Tibial nerve (tissue), 4 donors: ENCODE measurements at places on chromosomes 7 and 10.

DNA sequence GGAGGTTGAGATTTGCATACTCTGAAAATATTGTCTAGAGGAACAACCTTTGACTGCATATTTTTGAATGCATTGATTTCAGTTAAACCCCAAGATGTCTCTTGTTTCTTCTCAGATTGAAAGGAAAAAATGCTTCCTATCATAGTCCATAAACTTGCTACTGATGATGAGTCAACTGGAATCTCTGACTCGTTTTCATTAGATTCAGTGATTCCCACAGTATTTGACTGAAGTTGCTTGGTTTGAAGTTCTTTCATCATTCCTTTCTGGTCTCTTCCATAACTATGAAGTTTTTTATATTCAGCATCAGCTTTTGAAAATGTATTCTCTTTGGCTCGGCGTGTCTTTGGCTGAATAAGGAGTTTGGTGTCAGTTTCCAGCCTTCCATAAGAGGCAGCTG, 10.7 kb downstream of the PEX1 start:
- H3K36me3 ChIP-seq = peaks cover 74% of the 10 kb centered on the region
- H3K4me3 ChIP-seq = no peak overlapping the region
- no peak for DNase-seq
- H3K27ac ChIP-seq = no peak overlapping the region

GRCh38 chr10:19164461-19164860, 115.9 kb downstream of the MALRD1 start:
- no peak overlapping the region for H3K27ac ChIP-seq
- no peak overlapping the region for H3K4me3 ChIP-seq
- no peak for DNase-seq

DNA sequence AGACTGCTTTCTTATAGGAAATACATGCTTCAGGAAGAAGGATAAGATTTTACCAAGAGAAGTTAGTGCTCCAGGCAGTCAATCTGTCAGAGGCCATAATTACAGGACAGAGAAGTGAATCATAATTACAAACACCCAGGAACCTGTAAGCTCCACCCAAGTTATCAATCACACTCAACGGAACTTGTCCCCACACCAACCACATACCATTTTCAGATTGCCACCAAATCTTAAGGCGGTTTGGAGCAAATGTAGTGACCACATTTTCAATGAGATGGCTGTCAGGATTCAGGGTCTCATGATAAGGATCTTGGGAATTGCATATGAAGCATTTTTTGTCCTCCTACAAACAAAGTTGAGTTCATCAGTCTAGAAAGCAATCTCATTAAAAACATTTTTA, 4.8 kb downstream of the LAMB1 start:
- H3K27ac ChIP-seq = no peak overlapping the region
- no peak overlapping the region for H3K4me3 ChIP-seq
- H3K4me1 ChIP-seq = peaks cover 83% of the 10 kb centered on the region

DNA sequence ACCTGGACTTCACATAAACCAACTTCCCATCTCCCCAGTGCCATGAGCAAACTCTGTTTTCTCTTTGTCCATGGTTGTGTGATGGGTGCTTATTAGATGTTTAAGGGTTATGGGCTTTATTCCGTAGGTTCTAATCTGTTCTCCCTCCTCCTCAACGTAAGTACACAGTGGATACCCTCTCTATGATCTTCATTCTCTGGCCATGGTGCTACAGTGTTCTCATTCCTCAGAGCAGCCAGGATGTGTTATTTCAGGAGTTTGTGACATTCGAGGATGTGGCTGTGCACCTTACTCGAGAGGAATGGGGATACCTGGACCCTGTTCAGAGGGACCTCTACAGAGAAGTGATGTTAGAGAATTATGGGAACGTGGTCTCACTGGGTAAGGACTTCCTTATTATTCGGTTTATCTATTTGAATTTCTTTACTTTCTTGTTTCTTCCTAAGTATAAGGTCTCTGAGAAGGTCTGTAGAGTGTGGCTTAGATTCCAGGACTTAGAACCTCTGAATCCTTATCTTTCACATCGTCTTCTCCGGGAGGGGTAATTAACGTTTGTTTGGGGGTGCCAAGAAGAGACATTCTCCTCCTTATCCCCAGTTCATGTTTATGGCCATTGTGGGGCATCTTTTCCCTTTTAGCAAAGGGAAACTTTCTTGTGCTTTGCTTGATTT, 3.8 kb downstream of the ZNF655 start:
- peaks cover 20% of the 10 kb centered on the region for H3K4me1 ChIP-seq
- H3K4me3 ChIP-seq = no peak overlapping the region
- H3K27me3 ChIP-seq = no peaks in the 10 kb centered on the region
- DNase-seq = no peak
- H3K27ac ChIP-seq = no peak overlapping the region

- no peak overlapping the region for H3K27ac ChIP-seq
- no peaks in the 10 kb centered on the region for H3K27me3 ChIP-seq
- no peaks in the 10 kb centered on the region for H3K4me1 ChIP-seq
- H3K4me3 ChIP-seq = no peak overlapping the region
Observed at GRCh38 chr10:20257422-20257821, 441.2 kb downstream of the PLXDC2 start.

- no peaks in the 10 kb centered on the region for H3K36me3 ChIP-seq
- H3K27ac ChIP-seq = no peak overlapping the region
- no peak for DNase-seq
- no peaks in the 10 kb centered on the region for H3K27me3 ChIP-seq
Observed at GRCh38 chr7:87635921-87636320, 7.7 kb downstream of the RUNDC3B start.

DNA sequence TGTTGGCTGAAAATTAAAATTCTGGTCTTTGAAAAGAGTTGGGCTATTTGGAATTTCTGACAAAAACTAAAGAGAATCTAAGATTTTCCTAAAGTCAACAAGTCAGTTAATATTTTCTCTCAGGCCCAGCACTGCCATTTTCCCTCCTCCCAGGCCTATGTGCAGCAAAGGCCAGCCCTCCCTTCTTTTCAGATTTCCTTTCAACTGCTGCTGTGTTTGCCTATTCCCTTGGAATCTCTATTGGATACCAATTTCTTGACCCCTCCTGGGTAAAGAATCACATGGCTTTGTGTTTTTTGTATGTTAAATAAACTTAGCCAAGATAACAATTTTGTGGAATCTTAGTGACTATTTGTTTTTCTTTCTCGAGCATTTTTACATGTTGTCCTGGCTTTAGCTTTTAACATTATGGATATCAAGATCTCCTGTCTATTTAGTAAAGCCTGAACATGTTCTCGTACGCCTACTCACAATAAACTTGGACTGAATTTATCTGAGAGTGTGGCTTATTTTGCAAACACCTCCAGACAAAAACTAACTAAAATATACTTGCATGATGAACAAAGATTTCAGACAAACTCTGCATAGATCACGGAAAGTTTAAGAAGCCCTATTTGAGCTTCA, 19.9 kb downstream of the MACC1 start:
- no peak overlapping the region for H3K4me3 ChIP-seq
- H3K4me1 ChIP-seq = peaks cover 5% of the 10 kb centered on the region
- H3K36me3 ChIP-seq = no peaks in the 10 kb centered on the region
- no peak overlapping the region for H3K27ac ChIP-seq
- DNase-seq = no peak

GRCh38 chr10:3471472-3471871, 298.9 kb upstream of the PITRM1 start:
- peaks cover 3% of the 10 kb centered on the region for H3K4me1 ChIP-seq
- H3K27ac ChIP-seq = peak overlapping the region; percentile 95
- no peak for DNase-seq
- no peaks in the 10 kb centered on the region for H3K36me3 ChIP-seq
- no peak overlapping the region for H3K4me3 ChIP-seq

GRCh38 chr7:85554236-85555178, 367.7 kb upstream of the SEMA3D start:
- no peaks in the 10 kb centered on the region for H3K4me1 ChIP-seq
- no peaks in the 10 kb centered on the region for H3K27me3 ChIP-seq
- no peak overlapping the region for H3K4me3 ChIP-seq
- no peak overlapping the region for H3K27ac ChIP-seq
- no peaks in the 10 kb centered on the region for H3K36me3 ChIP-seq

DNA sequence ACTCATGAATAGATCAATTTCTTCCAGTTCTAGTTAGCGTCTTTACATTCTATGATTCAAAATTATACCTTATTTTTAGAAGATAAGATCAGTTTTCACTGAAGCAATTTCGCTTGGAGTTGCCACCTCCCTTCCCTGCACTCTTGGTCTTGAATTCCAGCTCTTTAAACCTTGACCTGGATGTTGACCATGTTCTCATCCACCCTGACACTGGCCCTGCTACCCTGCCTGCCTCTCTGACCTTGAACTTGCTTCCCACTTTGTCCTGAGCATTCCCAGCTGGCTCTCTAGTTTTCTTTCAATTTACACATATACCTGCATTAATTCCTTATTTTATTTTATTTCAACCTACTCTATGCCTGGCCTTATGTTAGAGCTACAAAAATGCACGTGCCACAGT, 274.9 kb upstream of the IGFBP3 start:
- H3K4me3 ChIP-seq = no peak overlapping the region
- no peaks in the 10 kb centered on the region for H3K27me3 ChIP-seq
- no peak overlapping the region for H3K27ac ChIP-seq
- no peak for DNase-seq

GRCh38 chr10:126334272-126334671, 54.0 kb downstream of the ADAM12 start:
- no peaks in the 10 kb centered on the region for H3K4me1 ChIP-seq
- no peak overlapping the region for H3K4me3 ChIP-seq
- H3K36me3 ChIP-seq = no peaks in the 10 kb centered on the region
- H3K27ac ChIP-seq = no peak overlapping the region
- DNase-seq = no peak

- H3K4me1 ChIP-seq = no peaks in the 10 kb centered on the region
- H3K27ac ChIP-seq = no peak overlapping the region
- no peak for DNase-seq
Observed at GRCh38 chr10:114626841-114627240, 31.2 kb downstream of the ABLIM1 start.

DNA sequence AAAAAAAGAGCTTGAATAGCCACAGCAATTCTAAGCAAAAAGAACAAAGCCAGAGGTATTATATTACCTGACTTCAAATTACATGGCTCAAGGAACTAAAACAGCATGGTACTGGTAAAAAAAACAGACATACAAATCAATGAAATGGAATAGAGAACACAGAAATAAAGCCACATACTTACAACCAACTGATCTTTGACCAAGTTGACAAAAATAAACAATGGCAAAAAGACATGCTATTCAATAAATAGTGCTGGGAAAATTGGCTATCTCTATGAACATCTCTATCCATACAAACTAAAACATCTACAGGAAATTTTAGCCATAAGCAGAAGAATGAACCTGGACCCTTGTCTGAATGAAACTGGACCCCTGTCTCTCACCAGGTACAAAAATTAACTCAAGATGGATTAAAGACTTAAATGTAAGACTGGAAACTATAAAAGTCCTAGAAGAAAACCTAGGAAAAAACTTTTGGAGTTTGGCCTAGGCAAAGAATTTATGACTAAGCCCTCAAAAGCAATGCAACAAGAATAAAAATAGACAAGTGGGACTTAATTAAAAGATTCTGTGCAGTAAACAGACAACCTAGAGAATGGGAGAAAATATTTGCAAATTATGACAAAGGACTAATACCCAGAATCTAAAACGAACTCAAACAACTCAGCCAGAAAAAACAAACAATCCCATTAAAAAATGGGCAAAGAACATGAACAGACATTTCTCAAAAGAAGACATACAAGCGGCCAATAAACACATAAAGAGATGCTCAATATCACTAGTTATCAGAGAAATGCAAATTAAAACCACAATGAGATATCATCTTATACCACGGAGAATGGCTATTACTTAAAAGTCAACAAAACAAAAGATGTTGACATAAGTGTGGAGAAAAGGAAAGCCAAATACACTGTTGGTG, 72.8 kb upstream of the DDC start:
- no peaks in the 10 kb centered on the region for H3K27me3 ChIP-seq
- H3K4me3 ChIP-seq = no peak overlapping the region
- no peak overlapping the region for H3K27ac ChIP-seq

DNA sequence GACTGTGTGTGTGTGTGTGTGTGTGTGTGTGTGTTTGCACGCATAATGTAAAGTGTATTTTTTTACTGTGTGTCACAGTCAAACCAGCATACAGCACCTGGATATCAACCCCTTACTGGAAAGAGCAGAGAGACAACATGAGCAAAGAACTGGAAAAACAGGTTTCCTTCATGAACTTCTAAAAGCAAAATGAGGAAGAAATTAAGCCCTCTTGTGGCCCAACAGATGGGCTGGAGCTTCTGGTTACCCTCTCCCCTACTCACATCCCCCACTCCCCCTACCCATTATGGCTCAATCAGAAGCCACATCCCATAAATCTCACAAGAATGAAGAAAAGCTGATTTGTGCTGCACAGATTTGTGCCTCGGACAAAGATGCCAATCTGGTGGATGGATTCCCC, 36.2 kb downstream of the PDE1C start:
- no peaks in the 10 kb centered on the region for H3K36me3 ChIP-seq
- H3K4me1 ChIP-seq = no peaks in the 10 kb centered on the region
- no peak overlapping the region for H3K4me3 ChIP-seq
- H3K27me3 ChIP-seq = no peaks in the 10 kb centered on the region
- no peak overlapping the region for H3K27ac ChIP-seq
- DNase-seq = no peak

- H3K36me3 ChIP-seq = no peaks in the 10 kb centered on the region
- H3K4me3 ChIP-seq = no peak overlapping the region
- H3K4me1 ChIP-seq = no peaks in the 10 kb centered on the region
- H3K27me3 ChIP-seq = no peaks in the 10 kb centered on the region
- DNase-seq = no peak
- no peak overlapping the region for H3K27ac ChIP-seq
Observed at GRCh38 chr10:1575481-1576244, 161.7 kb downstream of the ADARB2 start.

DNA sequence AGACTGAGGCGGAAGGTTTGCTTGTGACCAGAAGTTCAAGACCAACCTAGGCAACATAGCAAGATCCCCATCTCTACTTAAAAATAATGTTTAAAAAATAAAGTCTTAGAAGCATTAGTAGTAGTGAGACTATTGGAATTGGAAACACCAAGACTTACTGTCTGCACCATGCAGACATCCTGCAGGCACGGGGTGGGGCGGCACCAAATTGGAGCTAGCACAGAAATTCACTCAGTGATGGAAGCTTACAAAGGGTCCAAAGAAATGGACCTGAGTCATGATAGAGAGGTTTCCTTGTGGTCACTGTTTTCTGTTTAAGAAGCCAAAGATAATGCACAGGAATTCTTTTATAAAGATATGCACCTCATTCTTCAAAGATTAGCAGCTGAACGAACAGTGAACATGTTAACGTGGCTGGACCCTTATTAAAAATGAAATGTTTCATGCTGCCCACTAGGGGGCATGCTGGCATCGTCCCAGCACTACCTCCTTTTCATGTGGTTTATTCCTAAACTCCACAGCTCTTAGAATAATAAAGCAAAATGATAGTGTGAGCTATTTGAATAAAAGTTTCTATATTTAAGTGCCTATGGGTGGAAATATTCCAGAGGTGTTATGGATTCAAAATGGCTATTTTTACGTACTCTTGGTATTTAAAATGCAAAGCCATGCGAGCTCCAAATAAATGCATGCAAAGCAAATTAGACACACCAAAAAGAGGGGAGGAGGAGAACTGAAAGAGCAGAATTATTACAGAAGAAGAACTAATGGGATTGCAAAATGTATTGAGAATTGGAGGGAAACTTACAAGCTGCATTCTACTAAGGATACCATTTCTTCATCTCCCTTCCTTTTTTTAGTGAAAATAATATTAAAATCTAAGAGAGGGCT, 28.6 kb downstream of the PDSS1 start:
- DNase-seq = peak; percentile 9
- H3K27me3 ChIP-seq = no peaks in the 10 kb centered on the region
- H3K36me3 ChIP-seq = no peaks in the 10 kb centered on the region
- no peaks in the 10 kb centered on the region for H3K4me1 ChIP-seq

GRCh38 chr10:107653832-107654287, 489.4 kb upstream of the SORCS1 start:
- H3K27me3 ChIP-seq = no peaks in the 10 kb centered on the region
- H3K36me3 ChIP-seq = no peaks in the 10 kb centered on the region
- no peaks in the 10 kb centered on the region for H3K4me1 ChIP-seq
- peak overlapping the region; percentile 42 for H3K4me3 ChIP-seq
- DNase-seq = peak; percentile 17
